Panc1 (cell line): ENCODE measurements at places on chromosomes 11 and 22. TPM values are rescaled to one million over a fixed set of nuclear protein-coding genes. Genes with fewer than 3 reads are reported as not detected.

DNA sequence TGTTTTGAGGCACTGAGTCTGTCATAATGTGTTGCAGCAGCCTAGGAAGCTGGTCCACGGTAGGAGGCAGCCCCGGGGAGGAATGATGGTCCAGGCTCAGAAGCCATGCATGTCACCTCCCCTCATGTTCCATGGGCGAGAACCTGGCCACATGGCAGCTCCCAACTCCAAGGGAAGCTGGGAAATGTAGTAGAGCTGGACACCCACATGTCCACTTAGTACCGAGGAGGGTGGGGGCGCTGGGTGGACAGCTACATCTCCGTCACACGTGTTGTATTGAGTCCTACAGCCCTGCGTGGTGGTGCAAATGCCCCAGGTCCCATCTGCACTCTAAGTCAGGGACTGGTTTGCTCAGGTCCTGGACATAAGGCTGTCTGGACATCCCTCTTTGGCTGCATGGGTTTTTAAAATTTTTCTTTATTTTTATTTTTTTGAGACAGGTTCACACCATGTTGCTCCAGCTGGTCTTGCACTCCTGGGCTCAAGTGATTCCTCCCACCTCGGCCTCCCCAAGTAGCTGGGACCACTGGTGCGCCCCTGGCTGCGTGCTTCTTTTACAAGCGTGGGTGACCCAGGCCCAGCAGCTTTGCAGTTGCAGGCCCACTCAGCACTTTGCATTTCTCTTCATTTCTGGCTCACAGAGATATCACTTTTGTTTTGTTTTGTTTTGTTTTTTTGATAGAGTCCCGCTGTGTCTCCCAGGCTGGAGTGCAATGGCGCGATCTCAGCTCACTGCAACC, 3.9 kb upstream of the CTTN start:
- no peak for DNase-seq
- H3K4me1 ChIP-seq = peaks cover 5% of the 10 kb centered on the region
- H3K27ac ChIP-seq = no peak overlapping the region
- no peaks in the 10 kb centered on the region for H3K27me3 ChIP-seq

DNA sequence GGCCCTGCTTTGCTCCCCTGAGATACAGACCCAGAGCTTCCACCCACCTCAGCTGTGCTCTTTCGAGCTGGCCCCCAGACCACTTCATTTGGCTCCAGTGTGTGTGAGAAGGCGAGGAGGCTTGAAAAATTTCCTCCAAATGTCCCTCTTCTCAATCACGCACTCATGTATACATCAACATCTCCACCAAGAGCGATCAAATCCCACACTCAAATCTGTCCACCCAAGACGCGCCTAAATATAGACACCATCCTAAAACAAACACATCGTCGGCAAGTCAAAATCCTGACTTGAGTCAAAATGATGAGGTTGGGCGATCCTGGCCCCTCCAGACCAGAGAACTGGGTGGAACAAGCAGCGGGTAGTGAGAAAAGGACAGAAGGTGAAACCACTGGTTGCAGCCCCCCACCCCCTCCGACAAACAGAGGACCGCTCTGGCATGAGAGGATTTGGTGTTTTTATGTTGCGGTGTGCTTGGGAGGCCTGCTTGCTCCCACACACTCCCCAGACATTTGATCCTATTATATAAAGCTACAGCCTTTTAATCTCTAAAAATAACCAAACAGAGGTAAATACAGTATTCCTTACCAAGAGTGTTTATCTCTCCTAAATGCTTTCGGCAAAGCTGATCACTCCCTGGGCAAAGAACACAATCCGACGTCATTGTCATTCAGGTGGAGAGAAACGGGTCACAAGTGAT, 10.2 kb downstream of the MN1 start:
- no peaks in the 10 kb centered on the region for H3K4me1 ChIP-seq
- DNase-seq = no peak
- no peaks in the 10 kb centered on the region for H3K27me3 ChIP-seq
- no peaks in the 10 kb centered on the region for H3K36me3 ChIP-seq

DNA sequence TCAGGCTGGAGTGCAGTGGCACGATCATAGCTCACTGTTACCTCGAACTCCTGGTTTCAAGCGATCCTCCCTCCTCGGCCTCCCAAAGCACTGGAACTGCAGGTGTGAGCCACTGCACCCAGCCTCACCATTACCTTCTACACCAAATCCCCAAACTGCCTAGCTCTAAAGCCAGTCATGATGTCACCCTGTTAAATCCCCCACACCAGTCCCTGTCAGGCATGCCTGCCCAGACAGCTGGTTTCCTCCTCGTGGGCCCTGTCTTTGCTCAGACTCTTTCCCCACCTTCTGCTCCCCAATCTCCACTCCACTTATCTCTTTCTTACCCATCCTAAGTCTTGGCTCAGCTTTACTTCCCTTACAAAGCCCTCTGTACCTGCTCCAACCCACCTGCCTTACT, 12.5 kb upstream of the EXPH5 start:
- peaks cover 3% of the 10 kb centered on the region; the same call in 1 of the 2 replicates for H3K4me1 ChIP-seq
- H3K27me3 ChIP-seq = peaks cover 2% of the 10 kb centered on the region
- H3K4me3 ChIP-seq = no peak overlapping the region
- no peak for DNase-seq
- H3K27ac ChIP-seq = no peak overlapping the region
- no peaks in the 10 kb centered on the region for H3K36me3 ChIP-seq

GRCh38 chr11:19102521-19102900, 14.5 kb upstream of the ZDHHC13 start:
- no peak overlapping the region for H3K27ac ChIP-seq
- H3K36me3 ChIP-seq = no peaks in the 10 kb centered on the region
- H3K27me3 ChIP-seq = peaks cover 6% of the 10 kb centered on the region

DNA sequence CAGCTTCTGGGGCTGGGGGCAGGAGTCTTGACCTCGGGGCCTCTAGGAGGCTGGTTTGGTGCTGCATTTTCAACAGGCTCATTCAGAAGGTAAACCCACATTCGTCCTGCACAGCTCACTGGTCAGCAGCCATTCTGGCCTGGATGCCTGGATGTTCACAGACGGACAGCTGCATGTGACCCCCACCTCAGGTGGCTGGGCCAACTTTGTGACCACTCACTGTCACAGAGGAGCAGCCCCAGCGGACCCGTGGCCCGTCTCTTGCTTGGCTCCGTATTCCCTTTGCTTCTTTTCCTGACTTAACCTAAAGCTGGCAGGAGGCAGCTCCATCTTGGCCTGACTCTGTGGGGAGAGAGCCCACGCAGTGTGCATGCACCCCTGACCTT, 8.2 kb downstream of the DGCR8 start:
- peaks cover 7% of the 10 kb centered on the region for H3K36me3 ChIP-seq
- no peaks in the 10 kb centered on the region for H3K27me3 ChIP-seq
- H3K4me3 ChIP-seq = no peak overlapping the region

- no peak overlapping the region for H3K4me3 ChIP-seq
- no peaks in the 10 kb centered on the region; the same call in 1 of the 2 replicates for H3K4me1 ChIP-seq
- no peak for DNase-seq
- no peaks in the 10 kb centered on the region for H3K36me3 ChIP-seq
- H3K27ac ChIP-seq = no peak overlapping the region
These were observed 26.6 kb upstream of the SYT7 start for GRCh38 chr11:61607426-61607825.

DNA sequence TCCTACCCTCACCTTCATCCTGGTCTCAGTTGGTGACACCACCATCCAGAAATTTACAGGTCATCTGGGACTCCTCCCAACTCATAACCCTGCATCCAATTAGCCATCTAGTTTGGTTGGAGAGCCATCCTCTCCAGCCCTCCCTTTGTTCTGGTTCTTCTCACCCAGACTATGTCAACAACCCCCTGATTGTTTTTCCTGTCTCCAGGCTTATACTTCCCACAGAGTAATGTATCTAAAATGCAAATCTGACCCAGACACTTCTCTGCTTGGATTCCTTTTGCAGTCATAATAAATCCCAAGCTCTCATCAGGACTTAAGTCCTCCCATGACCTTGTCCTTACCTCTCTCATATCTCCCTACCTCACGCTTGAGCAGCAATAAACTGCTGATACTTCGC, 3.0 kb downstream of the TTC12 start:
- H3K36me3 ChIP-seq = no peaks in the 10 kb centered on the region
- H3K4me1 ChIP-seq = peaks cover 15% of the 10 kb centered on the region
- no peak overlapping the region for H3K4me3 ChIP-seq
- no peak overlapping the region for H3K27ac ChIP-seq
- DNase-seq = no peak

DNA sequence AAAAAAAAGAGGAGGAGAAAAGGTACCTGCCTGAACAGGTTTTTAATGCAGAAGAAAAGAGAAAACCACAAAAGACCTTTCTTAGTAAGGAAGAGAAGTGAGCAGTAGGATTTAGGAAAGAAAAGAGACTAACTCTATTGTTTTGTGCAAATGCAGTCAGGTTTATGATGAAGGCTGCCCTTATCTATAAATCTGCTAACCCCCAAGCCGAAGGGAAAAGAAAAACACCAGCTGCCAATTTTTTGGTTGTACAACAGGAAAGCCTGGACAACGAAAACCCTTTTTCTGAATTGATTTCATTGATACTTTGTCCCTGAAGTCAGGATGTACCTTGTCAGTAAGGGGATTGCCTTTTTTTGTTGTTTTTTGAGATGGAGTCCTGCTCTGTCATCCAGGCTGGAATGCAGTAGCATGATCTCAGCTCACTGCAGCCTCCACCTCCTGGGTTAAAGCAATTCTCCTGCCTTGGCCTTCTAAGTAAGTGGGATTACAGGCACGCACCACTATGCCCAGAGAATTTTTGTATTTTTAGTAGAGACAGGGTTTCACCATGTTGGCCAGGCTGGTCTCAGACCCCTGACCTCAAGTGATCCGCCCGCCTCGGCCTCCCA, 21.2 kb downstream of the POLD4 start:
- no peak overlapping the region for H3K4me3 ChIP-seq
- no peak for DNase-seq
- no peak overlapping the region for H3K27ac ChIP-seq
- H3K4me1 ChIP-seq = no peaks in the 10 kb centered on the region
- no peaks in the 10 kb centered on the region for H3K36me3 ChIP-seq

GRCh38 chr11:120985718-120986569, 38.0 kb upstream of the TBCEL start:
- no peaks in the 10 kb centered on the region for H3K4me1 ChIP-seq
- H3K27ac ChIP-seq = no peak overlapping the region
- peaks cover 37% of the 10 kb centered on the region for H3K27me3 ChIP-seq
- peak overlapping the region; percentile 38 for H3K4me3 ChIP-seq

DNA sequence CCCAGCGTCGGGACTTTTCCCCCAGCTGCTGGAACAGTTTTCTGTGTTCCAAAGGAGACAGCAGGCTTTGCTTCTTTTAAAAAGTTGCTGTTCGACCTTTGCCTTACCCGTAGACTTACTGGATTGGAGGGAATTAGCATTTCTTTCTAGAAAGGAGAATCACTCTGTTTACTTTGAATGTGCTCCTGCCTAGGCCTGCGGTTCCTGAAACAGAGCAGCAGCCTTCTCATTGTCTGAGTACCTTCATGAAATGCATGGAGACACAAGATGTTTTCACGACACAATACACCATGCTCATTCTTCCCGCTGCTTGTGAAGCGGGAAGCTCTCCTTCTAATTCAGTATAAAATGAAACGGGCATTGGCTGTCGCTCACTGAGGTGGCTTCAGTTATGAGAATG, 196.2 kb downstream of the TBC1D22A start:
- no peak overlapping the region for H3K4me3 ChIP-seq
- H3K27ac ChIP-seq = no peak overlapping the region
- no peaks in the 10 kb centered on the region for H3K27me3 ChIP-seq
- no peaks in the 10 kb centered on the region for H3K4me1 ChIP-seq

- H3K4me1 ChIP-seq = no peaks in the 10 kb centered on the region
- DNase-seq = no peak
- no peaks in the 10 kb centered on the region for H3K27me3 ChIP-seq
- no peaks in the 10 kb centered on the region for H3K36me3 ChIP-seq
- H3K27ac ChIP-seq = no peak overlapping the region
These were observed 107.3 kb upstream of the LMO1 start for GRCh38 chr11:8370812-8371515.

- no peaks in the 10 kb centered on the region for H3K4me1 ChIP-seq
- no peak for DNase-seq
- H3K27me3 ChIP-seq = no peaks in the 10 kb centered on the region
- no peak overlapping the region for H3K4me3 ChIP-seq
- H3K36me3 ChIP-seq = no peaks in the 10 kb centered on the region
- no peak overlapping the region for H3K27ac ChIP-seq
These were observed 35.6 kb downstream of the GNAZ start for GRCh38 chr22:23105919-23106318.

- H3K4me1 ChIP-seq = no peaks in the 10 kb centered on the region
- H3K27ac ChIP-seq = no peak overlapping the region
- DNase-seq = no peak
- H3K36me3 ChIP-seq = no peaks in the 10 kb centered on the region
- no peaks in the 10 kb centered on the region for H3K27me3 ChIP-seq
These were observed 954.6 kb downstream of the TBC1D22A start for GRCh38 chr22:47716890-47717615.

DNA sequence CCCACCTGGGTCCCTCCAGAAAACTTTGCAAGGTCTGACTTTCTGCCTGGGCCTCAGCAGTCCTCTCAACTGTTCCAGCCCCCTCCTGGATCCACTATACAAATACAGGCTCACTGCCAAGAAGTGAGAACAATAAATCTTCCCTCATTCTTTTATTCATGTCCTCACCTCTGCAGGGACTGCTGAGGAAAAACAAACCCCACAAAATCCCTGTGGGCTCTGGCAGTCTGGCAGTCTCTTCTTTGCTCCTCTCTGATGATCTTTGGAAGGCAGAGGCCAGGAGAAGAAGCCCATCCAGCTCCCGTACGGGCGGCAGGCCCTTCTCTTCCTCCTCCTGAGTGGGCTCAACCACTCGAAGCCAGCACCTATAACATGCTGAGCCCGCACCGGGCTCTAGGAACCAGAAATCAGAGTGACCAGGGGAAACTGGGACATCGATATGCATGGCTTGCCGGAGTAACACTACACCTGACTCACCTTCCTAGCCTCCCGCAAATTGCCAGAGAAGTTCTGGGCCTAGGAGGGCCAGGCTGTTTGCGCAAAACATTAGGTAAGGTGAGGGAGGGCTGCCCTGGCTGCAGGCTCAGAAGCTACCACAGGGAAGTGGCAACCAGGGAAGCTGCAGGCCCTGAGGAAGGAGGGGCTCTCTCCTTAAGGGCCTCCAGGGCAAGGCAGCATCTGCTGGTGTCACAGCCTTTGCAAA, 24.2 kb downstream of the TMPRSS5 start:
- H3K27ac ChIP-seq = peak overlapping the region; percentile 21; the same call in 1 of the 2 replicates
- H3K27me3 ChIP-seq = no peaks in the 10 kb centered on the region
- no peak for DNase-seq
- H3K36me3 ChIP-seq = no peaks in the 10 kb centered on the region

DNA sequence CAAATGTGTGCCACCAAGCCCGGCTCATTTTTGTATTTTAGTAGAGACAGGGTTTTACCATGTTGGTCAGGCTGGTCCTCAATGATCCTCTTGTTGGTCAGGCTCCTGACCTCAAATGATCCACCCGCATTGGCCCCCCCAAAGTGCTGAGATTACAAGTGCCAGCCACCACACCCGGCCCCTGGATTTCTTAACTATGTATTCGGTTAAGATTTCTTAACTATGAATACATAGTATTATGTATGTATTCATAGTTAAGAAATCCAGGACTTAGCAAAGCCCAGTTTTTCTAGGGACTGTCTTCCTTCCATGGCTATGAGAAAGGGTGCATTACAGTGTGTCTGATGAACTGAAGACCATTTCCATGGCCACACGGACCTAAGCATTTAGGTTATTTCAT, 1.7 kb downstream of the C11orf91 start:
- H3K27me3 ChIP-seq = no peaks in the 10 kb centered on the region
- H3K27ac ChIP-seq = peak overlapping the region; percentile 94
- H3K4me1 ChIP-seq = peaks cover 91% of the 10 kb centered on the region

MMP7 gene
- 2.7 TPM for total RNA-seq

C22orf39 gene
- 20.5 TPM for total RNA-seq

PHRF1 gene
- total RNA-seq = 90.6 TPM

BIK gene
- total RNA-seq = 0.18 TPM

FXYD6 gene
- total RNA-seq = 0.54 TPM

CTSW gene
- not detected for total RNA-seq

TPBGL gene
- total RNA-seq = 0.54 TPM

TSSK2 gene
- not detected for total RNA-seq
